ENCODE measurements at places on chromosomes 5 and 9.

DNA sequence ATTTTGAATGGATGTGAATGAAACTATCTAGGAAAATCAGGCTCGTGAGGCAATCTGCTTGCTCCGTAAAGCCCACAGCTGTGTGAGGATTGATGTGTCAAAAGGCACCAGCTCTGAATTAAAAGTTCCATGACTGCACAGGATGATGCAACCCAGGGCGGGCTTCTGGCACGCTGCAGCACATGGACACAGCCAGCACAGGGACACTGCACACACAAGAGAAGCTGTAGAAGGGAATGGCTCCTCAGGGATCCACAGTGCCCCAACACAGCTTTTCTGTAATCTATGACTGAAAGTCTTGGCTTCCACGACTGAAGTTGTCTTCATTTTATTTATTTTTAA lies 151.0 kb downstream of the GCNT1 start:
- DNase-seq, result no peak

DNA sequence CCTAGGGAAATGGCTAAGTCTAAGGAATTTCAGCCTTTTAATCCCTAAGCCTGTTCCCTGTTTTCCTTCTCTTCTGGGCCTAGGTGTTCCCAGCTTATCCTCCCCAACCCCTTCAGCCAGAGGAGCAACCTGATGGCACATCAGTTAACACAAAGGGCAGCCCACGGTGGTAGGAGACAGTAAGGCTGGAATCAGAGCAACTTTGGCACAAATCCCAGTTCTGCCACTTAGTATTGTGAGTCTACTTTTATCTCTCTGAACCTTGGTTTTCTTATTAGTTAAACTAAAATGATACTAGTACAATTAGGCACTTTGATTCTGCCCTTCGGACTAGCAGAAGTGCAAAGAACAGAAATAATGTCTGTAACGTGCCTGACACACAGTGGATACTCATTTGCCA lies 246.8 kb downstream of the SAXO1 start:
- no peak for DNase-seq

GRCh38 chr9:6147846-6148245 lies 67.8 kb upstream of the IL33 start:
- no peak for DNase-seq

DNA sequence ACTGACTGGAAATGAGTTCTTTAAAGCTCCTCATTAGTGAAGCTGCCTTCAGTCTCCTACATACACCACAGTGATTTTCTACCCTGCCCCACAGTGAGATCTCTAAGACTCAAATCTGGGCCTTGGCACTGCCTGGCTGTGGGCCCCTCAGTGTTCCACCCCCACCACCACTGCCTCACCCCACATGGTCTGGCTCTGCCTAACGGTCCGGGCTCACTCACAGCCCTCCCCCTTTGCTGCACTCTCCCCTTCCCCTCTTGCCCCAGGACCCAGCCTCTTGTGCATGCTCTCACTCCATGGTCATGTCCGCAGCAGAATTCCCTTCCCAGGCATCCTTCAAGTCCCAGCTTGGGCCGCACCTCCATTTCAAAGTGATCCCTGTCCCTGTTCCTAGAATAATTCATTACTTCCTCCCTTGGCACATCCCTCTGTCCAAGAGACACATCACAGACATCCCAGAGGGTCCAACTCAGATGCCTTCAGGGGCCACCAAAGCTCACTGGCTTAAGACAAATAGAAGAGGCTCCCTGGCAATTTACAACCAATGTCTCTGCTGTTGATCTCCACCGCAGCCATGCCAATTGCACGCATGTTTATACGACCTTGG lies 56.7 kb downstream of the HRH2 start:
- DNase-seq, result no peak

DNA sequence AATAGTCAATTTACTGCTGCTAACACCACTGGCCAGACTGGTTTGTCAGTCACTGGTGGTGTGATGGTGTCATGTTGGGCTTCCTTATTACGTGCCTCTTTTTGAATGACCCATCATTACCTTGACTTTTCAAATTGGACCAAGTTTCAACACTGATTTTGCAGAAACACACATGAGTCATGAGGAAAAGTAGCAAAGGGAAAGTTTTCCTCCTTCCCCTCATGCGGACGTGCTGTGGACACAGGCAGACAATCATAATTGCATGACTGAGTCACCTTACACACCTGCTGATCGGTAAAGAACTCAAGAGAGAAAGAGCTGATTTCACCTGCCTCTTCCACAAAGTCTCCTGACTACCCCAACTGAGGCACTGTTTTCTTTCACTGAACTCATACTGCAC lies 324.5 kb downstream of the ARRDC3 start:
- no peak for DNase-seq

All from hepatic stellate cell (primary cell).